ENCODE measurements at places on chromosomes 2 and 18.

- no peak for DNase-seq
Measured at GRCh38 chr18:36446059-36446458, 148.5 kb downstream of the FHOD3 start.

- no peak for DNase-seq
Measured at GRCh38 chr18:58800582-58800981, 64.1 kb upstream of the ZNF532 start.

- no peak for DNase-seq
Measured at GRCh38 chr2:153417077-153417476, 61.5 kb downstream of the RPRM start.

- DNase-seq = no peak
Measured at GRCh38 chr2:182541268-182541667, 114.4 kb upstream of the PDE1A start.

DNA sequence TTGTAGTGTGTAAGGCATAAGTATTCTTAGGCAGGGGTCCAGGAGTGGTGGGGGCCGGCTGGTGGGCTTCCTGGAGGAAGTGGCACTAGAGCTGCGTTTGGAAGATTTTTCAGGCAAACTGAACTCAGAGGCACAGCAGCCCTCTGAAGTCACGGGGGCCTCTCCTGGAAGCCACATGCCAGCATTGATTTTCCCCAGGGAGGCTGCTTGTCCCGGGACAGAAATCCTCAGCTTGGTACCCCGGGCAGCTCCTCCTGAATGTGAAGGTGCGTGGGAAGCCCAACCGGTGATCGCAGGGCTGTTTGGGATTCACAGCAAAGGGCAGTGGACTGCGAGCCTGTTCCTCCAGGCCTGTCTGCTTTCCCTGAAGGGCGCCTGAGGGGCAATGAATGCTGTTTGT, 1.6 kb upstream of the PDIA6 start:
- DNase-seq = peak; percentile 69

DNA sequence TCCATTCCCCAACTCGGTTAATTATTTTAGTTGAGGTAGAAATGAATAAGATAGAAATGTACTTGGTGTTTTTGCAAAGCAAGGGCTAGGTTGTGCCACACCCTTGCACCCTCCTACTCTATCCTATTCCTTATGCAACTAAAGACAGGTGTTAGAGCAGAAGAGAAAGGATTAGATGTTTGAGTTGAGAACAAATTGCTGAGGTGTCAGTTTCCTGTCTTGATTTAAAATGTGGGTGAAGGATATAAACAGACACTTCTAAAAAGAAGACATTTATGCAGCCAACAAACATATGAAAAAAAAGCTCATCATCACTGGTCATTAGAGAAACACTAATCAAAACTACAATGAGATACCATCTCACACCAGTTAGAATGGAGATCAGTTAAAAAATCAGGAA, 1256.2 kb downstream of the CNTNAP5 start:
- DNase-seq = no peak

DNA sequence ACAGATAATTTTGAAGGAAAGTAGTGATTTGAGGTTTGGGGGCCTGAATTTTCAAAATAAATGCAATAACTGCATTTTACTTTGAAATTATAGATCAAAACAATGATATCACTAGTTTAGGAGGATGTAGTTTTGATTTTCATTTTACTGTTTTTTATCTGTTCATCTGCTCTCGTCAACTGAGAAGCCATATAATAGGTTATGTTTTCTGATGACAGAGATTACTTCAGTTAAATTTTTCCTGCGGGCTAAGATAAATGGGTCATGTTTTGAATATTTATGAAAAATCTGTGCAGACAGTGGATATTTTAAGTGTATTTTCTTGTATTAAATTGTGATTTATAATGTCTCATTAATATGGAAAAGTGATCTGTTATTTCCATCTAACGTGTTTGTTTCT, 573.4 kb downstream of the CPS1 start:
- DNase-seq = no peak

- no peak for DNase-seq
Measured at GRCh38 chr2:173181982-173182381, 106.3 kb downstream of the MAP3K20 start.

DNA sequence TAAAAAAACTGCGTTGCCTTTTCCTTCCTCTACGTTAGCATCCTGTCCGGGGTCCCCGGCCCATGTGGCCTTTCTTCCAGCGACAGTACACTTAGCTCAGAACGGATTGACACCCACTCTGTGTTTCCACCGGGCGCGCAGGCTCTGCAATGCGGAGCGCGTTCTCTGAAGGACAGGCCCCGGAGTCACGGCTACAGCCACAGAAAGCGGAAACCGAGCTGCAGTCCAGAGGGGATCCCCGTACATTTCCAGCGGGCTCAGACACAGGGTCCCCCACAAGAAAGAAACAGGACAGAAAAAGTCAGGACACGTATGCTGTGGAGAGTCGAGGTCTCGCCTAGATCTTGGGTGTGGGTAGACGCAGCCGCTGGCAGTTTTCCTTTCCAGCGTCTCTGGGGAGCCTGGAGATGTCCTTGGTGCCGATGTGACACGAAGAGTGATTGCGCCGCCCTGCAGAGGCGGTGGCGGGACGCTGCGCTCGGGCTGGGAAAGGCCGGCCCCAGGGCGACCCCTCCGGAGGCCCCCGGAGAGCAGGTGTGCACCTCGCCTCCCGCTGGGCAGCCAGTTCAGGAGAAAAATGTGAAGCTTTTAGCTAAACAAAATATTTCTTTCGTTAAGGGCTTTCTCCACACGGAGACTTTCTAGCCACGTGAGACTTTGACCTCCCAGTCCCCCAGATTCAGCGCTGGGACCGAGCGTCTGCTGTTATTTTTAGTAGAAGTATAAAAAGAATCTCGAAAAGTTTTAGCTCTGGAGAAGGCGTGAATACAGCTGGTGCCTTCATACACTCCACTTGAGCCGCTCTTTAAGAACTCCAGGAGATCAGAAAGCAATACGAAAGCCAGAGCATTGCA, 1.3 kb upstream of the ACKR3 start:
- peak; percentile 90 for DNase-seq

DNA sequence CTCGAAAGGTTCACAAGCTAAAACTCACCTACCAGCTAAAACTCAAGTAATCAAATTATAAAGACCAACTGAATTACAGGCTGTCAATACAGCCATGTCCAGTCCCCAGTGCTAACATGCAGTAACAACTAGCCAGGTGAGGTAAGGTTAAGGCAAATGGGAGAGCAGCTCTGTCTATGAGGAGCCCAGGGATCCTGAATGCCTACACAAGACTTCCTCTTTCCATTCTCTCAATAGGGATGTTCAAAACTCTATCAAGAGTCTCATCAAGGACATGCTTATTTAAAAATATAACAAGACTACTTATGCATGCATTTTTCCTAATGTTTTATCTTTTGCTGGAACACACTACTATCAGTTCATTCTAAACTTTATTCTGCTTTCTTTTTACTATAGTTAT, 20.4 kb downstream of the REV1 start:
- DNase-seq = no peak

GRCh38 chr2:234161932-234162331, 111.4 kb downstream of the SPP2 start:
- DNase-seq = no peak

- no peak for DNase-seq
Measured at GRCh38 chr18:3350021-3350420, 88.1 kb downstream of the MYL12B start.

- no peak for DNase-seq
Measured at GRCh38 chr2:174775571-174775980, 11.3 kb upstream of the CHRNA1 start.

- no peak for DNase-seq
Measured at GRCh38 chr2:105103481-105103880, 65.6 kb downstream of the MRPS9 start.

GRCh38 chr2:23427976-23428375, 43.0 kb downstream of the KLHL29 start:
- peak; percentile 41 for DNase-seq

DNA sequence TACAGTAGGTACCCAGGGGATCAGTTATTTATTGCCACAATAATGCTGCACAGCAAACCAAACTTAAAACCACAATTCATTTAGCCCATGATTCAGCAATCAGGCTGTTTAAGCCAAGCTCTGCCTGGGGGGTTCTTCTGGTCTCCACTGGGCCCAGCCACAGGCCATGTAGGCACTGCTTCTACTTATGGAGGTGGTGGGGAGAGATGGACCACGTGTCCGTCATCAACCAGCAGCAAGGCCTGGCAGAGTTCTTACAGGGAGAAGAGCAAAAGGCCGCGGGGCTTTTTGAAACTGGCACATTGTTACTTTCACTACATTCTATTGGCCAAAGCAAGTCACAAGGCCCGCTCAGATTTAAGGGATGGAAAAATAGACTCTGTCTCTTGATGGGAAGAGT, 76.3 kb upstream of the DAPL1 start:
- no peak for DNase-seq

- DNase-seq = no peak
Measured at GRCh38 chr2:230749111-230749510, 36.5 kb downstream of the CAB39 start.

- no peak for DNase-seq
Measured at GRCh38 chr2:193518041-193518817, 1323.5 kb upstream of the TMEFF2 start.

GRCh38 chr2:104026725-104027124, 827.2 kb upstream of the POU3F3 start:
- DNase-seq = no peak

DNA sequence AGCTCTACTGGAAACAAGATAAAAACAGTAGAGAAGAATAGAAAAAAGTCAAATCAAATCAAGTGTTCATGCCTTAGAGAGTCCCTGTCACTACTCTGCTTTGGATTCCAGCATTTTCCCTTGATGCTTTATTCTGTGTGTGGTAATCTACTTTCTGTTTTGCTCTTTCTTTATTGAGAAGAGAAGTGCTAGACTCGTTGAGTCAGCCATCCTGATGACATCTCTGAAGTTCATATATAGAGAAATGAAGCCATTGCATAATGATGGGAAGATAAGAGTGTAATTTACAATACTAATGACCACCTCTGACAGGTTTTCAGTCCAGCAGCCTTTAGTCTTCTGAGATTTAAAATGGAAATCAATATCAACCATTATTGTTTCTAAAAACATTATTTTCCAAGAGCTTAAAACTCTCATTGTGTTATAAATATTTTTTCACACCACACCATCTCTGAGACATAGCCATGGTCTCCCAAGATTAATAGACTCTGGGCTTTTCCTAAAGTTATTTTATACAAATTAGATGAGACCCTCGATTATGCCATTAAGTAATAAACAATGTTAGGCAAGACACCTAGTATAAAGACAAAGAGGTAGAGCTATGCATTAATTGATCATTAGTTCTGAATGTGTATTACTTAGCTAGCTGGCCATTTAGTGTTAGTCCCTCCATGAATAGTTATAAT, 679.0 kb upstream of the ACVR2A start:
- no peak for DNase-seq

- no peak for DNase-seq
Measured at GRCh38 chr2:233379034-233379433, 24.7 kb downstream of the DGKD start.

DNA sequence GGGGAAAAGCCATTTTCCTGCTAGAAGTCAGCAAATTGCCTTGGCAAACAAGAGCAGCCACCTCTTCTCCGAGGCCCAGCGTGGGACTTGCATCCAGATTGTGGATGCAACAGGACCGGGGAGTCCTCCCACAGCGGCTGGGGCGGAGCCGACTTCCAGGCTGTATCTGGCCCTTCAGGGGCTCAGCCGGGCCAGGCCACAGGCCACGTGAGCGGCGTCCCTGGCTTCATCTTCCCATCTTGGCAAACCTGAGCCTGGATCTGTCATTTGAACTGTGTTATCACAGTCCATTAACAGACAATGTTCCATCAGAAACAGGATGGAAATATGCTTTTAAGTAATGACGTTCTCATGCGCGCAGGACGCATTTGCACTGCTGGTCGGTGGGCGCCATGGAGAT, 483.5 kb upstream of the SALL3 start:
- no peak for DNase-seq
